Activated CD4-positive, alpha-beta T cell treated with anti-CD3 and anti-CD28 coated beads for 36 hours (primary cell): ENCODE measurements at places on chromosomes 11 and 22. TPM values are rescaled to one million over a fixed set of nuclear protein-coding genes. Genes with fewer than 3 reads are reported as not detected.

GRCh38 chr11:118224511-118225188, at the start of gene JAML:
TSS of gene JAML (minus strand) at chr11:118225011. CDS start at chr11:118214866, 10,145 bp downstream.
- DNase-seq: peak; percentile 84

DNA sequence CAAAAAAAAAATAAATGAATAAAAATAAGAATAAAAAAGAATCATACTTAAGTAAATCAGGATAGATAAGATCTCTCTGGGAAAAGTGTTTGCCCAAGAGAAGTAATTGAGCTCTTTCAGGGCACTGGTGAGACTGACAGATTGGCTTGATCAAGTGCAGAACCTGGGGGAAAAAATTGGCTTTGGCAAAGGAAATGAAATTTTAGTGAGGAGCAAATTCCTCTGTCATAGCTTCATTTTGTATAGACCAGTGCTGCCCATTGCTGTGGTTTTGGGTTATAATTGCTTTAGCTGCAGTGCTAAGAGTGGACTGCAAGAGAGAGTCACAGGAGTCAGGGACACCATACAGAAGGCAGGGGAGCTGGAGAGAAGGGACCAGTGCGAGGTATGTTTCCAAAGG, 35.7 kb downstream of the SFI1 start:
- no peak for DNase-seq

- no peak for DNase-seq
Measured at GRCh38 chr11:35970445-35970844, 26.6 kb downstream of the LDLRAD3 start.

DNA sequence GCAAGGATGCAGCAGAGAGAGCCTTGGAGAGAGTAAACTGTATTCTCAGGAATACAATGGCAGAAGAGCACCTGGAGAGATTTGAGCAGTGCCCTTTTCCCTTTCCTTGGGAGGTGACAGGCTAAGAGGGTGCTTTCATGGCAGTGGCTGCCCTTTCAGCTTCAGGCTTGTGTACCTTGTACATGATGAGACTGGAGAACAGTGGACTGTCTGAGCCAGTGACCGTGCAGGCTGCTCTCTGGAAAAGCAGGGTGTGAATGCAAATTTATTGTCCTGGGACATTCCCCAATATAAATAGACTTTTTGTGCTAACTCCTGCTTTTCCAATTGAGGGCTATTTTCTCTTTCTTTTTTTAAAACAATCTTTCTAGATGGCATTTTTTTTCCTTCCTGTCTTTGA, 99.3 kb downstream of the TRIM44 start:
- DNase-seq: no peak

The MPZL2 gene
- 30.1 TPM for total RNA-seq
